ENCODE measurements at places on chromosomes 13 and 19.

- DNase-seq, result no peak
These were observed 789.0 kb downstream of the DIAPH3 start for GRCh38 chr13:59374691-59375090.

DNA sequence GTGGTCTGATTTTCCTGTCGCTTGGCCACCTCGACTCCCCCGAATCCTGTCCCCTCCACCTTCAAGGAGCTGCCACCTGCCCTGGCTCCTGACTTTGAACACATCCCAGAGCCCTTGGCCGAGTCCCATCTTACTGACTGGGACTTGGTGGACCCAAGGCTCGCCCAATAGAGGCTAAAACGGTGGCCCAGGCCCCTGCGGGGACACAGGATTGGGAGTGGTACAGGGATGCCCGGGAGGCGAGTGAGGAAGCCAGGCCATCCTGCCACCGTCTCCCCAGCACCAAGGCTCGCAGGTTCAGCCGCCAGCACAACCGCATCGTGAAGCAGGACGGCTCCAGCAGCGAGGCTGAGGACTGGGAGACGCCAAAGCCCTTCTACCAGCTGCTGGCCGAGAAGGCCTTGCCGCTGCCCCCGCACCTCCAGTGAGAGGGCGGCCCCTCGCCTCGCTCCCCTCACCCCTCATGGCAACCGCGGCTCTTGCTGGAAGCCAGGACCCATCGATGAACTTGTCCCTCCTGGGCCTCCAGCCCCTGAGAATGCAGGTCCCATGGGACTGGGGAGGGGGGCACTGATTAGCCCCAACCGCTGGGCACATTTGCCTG, 5.3 kb downstream of the SIX5 start:
- DNase-seq, result no peak

- no peak for DNase-seq
These were observed 419.4 kb downstream of the UQCRFS1 start for GRCh38 chr19:28793391-28794168.

- DNase-seq, result no peak
These were observed 594.2 kb downstream of the KCTD12 start for GRCh38 chr13:76292031-76292430.

- no peak for DNase-seq
These were observed 10.6 kb upstream of the RAB20 start for GRCh38 chr13:110571896-110572777.

- DNase-seq, result no peak
These were observed 1.9 kb downstream of the IFNL1 start for GRCh38 chr19:39297931-39298634.

GRCh38 chr13:66469745-66470144, 760.4 kb downstream of the PCDH9 start:
- no peak for DNase-seq

DNA sequence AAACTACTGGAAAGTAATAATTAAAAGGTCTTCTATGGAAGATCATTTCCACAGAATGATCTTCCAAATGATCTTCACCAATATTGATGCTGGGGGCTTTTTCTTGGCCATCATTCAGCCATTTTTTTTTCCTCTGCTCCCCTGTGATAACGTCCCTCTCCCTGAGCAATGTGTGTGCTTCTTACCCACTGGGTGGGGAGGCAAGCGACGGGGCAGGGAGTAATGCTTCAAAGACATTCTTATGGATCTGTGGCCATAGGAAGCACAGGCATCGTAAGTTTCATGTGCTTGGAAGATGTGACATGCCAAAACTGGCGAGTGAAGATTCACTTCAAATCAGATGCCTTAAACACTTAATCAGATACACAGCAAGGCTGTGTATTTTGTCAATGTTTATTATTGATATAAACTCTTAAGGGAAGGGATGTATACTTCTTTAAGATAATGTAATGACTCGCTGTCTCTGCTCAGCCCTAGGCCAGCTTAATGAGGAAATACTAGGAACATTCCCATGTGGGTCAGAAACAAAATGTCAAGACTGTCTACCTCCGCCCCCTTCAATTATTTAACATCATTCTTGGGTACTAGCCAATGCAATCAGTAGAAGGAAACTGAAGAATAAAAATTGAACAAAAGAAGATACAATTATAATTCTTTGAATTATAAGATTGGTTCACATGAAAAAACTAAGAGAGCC, 34.1 kb upstream of the SERPINE3 start:
- DNase-seq, result no peak

GRCh38 chr13:73110814-73111213, 52.0 kb downstream of the KLF5 start:
- DNase-seq, result no peak

DNA sequence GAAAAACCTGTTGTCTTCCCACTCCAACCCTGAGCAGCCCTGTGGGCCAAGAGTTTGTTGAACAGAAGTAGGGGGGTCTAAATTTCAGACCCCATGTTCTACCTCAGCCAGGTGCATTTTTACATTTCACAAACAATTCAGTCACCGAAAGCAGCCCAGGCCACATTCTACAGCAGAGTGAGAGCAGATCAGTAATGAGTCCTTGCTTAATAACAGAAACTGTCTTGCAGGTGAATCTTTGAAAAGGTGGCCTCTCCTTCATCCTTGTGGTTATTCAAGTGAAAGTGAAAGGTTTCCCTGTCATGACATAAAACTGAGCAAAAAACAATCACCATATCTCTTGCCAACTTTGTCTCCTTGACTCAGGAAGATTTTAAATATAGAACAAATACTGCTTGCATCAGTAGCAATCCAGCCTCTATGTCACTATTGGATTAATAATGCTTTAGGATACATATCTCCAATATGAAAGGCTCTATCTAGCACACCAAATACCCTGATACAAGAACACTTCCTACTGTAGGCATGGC, 670.2 kb downstream of the DIAPH3 start:
- DNase-seq, result no peak

DNA sequence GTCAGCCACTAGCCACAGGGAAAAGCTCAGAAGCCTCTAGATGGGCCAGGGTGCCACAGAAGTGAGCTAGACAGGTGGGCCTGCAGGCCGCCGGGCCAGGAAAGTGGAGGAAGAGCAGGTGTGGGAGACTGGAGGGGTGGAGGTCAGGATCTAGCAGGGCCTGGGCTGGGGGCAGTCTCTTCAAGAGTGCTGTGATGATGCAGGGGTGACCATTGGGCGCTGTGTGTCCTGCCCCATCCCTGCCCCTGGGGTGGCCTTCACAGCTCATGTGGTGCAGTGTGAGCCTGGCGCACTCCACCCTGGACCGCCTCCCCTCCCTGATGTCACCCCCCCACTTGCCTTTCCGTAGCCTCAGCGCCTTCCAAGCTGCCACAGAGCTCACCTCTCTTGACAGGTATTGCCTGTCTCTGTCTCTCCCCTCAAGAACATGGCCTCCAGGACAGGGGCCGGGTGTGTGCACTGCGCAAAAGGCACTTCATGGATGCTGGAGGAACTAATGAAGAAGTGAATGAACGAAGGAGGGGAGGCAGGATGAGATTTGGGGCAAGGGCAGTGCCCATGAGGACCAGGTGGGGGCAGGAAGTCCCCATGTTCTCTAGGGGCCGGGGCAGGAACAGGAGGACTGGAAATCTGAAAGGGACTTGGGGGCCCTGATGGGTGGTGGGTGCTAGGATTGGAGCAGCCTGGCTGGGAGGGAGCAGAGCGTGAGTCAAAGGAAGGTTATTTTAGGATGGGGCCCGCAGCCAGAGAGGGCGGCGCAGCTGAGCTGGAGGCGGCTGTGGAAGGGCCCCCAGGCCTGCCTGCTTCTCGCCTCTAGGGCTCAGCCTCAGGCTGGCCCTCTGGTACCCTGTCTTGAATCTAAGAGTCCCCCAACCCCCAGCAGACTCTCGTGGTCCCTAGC, 6.6 kb downstream of the SSBP4 start:
- peak; percentile 78 for DNase-seq

DNA sequence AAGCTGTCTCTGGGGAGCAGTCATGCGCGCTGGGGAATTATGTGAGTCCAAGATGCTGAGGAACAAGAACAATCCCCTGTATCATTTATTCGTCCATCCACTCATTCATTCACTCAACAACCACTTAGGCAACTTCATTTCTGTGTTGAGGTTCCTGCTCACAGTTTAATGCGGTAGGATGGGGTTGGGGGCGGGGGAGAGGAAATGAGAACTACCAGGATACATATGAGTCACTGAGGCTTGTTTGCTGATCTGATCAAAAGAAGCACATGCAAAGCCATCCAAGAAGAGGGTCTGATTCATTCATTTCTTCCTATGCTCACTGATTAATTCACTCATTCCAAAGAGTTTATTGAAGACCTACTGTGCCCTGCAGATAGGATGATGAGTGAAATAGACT, 20.9 kb downstream of the ZNF536 start:
- DNase-seq, result no peak

- no peak for DNase-seq
These were observed 29.2 kb downstream of the SIPA1L3 start for GRCh38 chr19:37936166-37936565.

GRCh38 chr13:111668451-111668850, 348.0 kb downstream of the TEX29 start:
- DNase-seq, result no peak

DNA sequence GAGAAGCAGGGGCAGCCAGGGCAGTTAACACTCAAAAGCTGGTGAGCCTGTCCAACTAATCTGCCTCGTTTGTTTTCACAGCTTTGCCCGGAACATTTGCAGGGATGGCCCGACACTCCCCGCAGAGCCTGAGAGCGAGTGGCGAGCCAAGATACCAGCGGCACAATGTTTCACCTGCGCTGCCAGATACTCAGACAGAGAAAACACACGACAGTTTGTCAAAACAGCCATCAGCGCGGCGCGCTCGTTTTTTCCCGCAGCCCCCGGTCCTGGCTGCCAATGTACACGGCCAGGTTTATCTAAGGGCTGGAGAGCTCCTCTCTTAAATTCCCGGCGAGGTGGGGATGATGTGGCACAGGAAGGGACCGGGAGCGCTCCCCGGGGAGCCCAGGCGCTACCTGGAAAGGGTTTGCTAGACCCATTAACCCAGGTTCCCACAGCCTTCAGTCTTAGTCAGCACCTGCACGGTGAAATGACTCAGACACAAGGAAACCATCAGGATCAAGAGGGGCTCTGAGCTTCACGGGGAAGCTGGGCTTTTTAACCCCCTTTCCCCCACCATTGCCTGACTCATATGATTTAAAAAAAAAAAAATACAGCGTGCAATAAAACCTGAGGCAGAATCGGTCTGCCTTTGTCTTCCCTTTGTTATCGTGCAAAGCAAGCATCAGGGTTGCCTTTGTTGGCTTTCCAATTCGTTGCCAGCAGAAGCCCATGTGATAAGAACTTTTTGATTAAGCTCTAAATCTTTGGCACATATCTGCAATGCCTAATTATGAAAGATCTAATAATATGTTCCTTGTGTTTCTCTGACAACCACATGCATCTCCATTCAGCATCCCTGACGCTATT, 186.2 kb downstream of the EFNB2 start:
- no peak for DNase-seq

DNA sequence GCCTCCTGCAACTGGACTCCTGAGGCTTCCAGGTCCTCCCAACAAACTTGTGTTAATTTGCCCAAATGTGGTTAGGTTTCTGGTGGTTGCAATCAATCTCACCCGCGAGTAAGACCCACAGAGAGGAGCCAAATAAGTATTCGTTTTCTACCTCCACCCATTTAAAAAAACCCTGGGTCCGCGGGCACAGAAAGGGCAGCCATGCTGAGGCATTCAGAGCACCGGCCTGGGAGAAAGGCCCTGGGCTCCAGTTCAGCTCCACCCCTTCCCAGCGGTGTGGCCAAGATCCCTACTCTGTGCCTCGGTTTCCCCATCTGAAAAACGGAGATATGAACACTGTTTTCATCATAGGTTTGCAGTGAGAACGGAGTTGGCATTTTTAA, 56.9 kb downstream of the PEPD start:
- DNase-seq, result no peak

GRCh38 chr13:113783966-113784644, 25.1 kb downstream of the TMEM255B start:
- no peak for DNase-seq

DNA sequence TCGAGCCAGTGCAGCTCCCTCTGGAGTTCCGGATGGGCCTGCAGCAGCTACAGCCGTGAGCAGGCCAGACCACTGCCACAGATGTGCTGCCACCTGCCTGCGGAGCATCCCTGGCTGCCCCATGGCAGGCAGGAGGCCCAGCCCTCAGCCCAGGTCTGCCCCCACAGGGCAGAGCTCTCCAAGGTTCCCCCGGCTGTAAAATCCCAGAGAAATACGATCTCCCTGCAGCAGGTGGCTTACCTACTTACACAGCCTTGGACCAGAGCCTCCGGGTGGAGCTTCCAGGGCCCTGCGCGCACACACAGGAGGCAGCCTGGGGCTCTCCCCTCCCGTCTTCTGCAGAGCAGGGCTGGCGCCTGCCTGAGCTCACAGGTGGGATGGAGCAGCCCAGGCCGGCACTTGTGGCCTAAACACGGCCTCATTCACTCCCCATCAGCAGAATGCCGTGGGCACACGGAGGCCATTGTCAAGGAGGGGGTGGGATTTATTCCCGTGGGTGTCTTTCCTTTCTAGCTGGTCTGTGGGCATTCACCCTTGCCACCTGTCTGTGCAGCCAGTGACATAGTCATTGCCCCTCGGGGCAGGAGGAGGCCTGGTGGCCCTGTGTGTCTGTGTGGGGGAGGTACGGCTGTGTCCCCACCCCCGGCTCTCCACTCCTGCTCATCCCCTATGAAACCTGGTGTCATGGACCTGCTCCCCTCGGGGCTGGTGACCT, 118.0 kb downstream of the KDM4B start:
- no peak for DNase-seq

GRCh38 chr19:48867123-48867745, 1.2 kb downstream of the PLEKHA4 start:
- peak; percentile 82 for DNase-seq

DNA sequence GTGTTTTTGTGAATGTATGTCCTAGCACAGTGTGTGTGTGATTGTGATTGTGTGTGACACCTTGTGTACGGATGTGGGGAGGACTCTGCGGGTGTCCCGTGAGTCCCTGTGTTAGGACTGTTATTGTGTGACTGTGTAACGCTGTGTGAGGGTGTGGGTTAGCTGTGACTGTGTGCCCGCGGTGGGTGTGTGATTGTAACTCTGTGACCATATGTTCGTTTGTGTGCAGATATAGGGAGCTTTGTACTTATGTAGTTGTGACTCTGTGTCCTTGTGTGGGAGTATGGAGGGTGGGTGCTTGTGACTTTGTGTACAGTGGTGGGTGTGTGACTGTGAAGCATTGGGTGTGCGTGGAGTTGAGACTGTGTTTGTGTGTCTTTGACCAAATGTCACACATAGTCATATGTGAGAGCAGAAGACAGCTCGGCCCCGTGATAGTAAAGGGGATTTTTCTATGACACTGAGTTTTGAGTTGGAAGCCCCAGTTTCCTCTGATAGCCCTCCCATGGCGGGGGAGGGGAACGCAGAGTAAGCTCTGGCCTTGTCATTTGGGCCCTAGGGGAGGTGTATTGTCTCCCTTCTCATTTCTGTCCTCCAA, 949 bp upstream of the ZNF260 start:
- no peak for DNase-seq

Measured in muscle of back (tissue), 13 donors.